ENCODE measurements at places on chromosomes 7 and 10. TPM values are rescaled to one million over a fixed set of nuclear protein-coding genes. Genes with fewer than 3 reads are reported as not detected.

The PRSS37 gene
- not detected for total RNA-seq

The FFAR4 gene
- 0.30 TPM for total RNA-seq

The XRCC2 gene
- 4.5 TPM for total RNA-seq

The ADCY1 gene
- total RNA-seq, result 66.4 TPM

The NCF1 gene
- total RNA-seq, result 2.8 TPM

The CYP2C18 gene
- 0.17 TPM for total RNA-seq

The SPDYE5 gene
- 0.10 TPM for total RNA-seq

The OGDHL gene
- total RNA-seq, result 23.3 TPM

The HSPA12A gene
- total RNA-seq, result 35.1 TPM

The CYP3A4 gene
- 0.11 TPM for total RNA-seq

The MYOZ1 gene
- 1.6 TPM for total RNA-seq

The SLC39A12 gene
- 9.9 TPM for total RNA-seq

The TFEC gene
- total RNA-seq, result 2.1 TPM

The CALCR gene
- 2.4 TPM for total RNA-seq

The RBP3 gene
- total RNA-seq, result not detected

The CDC14C gene
- total RNA-seq, result not detected

The SUMF2 gene
- total RNA-seq, result 125 TPM

The ADARB2 gene
- total RNA-seq, result 5.4 TPM

The NAT16 gene
- 0.40 TPM for total RNA-seq

The NUTM2E gene
- 0.79 TPM for total RNA-seq

The TAF5 gene
- total RNA-seq, result 6.1 TPM

The PTN gene
- 566 TPM for total RNA-seq

The PRSS58 gene
- not detected for total RNA-seq

The GTF2IRD1 gene
- 10.0 TPM for total RNA-seq

The SHTN1 gene
- 17.0 TPM for total RNA-seq

The CCT6A gene
- 118 TPM for total RNA-seq

The AMPH gene
- total RNA-seq, result 81.4 TPM

The CCDC6 gene
- total RNA-seq, result 31.6 TPM

The PRKAR2B gene
- total RNA-seq, result 69.3 TPM

The FAM237B gene
- not detected for total RNA-seq
